ENCODE measurements at places on chromosomes 6 and 20. TPM values are rescaled to one million over a fixed set of nuclear protein-coding genes. Genes with fewer than 3 reads are reported as not detected.

The ABHD16B gene
- not detected for total RNA-seq

DNA sequence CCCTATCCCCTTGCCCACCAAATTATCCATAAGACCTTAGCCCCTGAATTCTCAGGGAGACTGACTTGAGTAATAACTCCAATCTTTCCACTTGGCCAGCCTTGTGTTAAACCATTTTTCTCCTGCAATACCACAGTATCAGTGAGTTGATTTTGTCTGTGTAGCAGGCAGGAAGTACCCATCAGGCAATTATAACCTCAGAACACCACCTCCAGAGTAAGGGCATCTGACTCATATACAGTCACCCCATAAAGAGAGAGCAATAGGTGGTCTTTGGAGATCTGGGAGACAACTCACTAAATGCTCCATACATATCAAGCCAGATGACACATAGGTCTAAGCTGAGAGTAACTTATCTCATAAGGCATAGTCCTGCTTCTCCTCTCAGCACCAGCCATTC is 83.7 kb downstream of the FILIP1 start:
- no peak for DNase-seq

The BCL2L1 gene
- total RNA-seq: 74.3 TPM

The SLPI gene
- not detected for total RNA-seq

DNA sequence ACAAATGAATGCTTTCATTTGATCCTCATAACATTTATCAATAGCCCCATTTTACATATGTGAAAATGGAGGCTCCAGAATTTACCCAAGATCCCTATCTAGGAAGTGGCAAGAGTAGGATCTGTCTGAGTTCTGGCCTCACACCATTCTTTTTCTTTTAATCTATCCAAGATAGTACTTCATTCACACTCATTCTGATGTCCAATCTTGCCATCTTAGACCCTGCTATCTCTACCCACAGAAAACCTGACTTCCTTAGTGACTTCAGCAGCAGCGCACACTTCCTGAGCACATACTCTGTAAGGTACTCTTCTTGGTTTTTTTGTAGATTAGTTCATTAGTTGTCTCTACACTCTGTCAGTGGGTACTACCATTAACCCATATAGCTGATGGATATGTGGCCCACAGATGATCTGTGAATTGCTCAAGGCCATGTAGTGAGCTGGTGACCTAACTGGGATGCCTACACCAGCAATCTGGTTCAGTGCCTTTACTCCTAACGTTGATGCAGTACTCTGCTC is 36.3 kb downstream of the COX4I2 start:
- DNase-seq: no peak

- peak; percentile 25 for DNase-seq
These were observed 2.8 kb upstream of the DIDO1 start for GRCh38 chr20:62929051-62929538.

The ATP6V1G2 gene
- 3.3 TPM for total RNA-seq

DNA sequence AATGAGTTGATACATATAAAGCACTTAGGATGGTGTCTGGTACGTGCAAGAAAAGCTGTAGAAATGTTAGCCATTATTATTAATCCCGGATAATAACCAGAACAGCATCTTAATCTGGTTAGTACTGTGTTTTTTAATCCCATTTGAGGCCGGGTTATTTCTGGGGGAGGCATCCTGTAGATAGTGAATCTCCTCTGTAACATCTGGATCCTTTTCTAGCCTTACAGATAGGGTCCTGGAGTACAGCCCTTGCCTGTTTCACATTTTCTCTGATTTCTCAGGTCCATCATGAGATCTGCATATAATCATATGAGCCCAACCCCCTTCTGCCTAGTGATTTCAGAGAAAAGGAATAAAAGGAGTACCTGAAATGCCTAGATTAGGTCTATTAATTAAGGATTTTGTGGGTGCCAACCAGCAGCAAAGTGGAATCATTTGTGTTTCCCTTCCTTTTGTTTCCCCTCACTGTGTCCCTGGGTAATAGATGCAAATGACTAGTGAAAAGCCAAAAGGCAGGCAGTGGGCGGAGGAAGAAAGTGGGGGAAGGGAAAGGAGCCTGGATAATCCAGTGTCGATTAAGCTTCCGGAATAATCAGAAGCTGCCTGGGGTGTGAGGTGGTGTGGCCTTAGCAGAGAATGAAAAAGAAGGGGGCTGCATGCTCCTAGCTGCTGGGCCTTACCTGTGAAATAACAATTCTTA is 88.9 kb downstream of the SOBP start:
- DNase-seq: no peak

The MEP1A gene
- not detected for total RNA-seq

- no peak for DNase-seq
These were observed 107.4 kb downstream of the PREX1 start for GRCh38 chr20:48720256-48720985.

DNA sequence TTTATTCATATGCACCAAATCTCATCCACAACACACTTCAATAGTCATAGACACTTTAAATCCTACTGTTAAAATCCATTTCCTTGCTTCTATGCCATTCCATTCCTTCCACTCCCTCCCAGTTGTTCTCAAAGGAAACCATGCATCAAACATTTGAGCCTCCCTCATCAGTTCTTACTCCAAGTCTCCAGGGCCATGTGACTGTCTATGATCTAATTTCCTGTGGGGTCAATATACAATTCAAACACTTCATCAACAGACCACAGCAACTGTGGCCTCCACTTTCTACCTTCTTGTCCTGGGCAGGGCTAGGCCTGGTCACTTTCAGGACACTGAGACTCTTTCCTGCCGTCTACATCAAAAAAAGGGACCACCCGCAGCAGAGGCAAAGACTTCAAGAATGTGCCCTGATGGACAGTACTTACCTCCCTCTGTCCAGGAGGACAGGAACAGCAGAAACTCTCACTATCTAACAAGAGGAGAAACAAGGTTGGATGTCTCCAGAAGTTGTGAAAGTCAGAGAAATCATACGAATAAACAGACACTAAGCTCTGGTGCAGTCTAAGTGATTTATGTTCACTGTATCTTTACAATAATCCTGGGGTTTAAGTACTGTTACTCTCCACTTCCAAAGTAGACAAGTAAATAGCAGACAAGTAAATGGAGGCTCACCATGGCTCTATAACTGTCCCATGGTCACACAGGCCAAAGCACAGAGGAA is 160.2 kb downstream of the QRSL1 start:
- DNase-seq: no peak

- no peak for DNase-seq
These were observed 192.3 kb downstream of the DLL1 start for GRCh38 chr6:170098428-170099170.

The SOX12 gene
- total RNA-seq: 88.7 TPM

The PHF1 gene
- total RNA-seq: 63.5 TPM

- DNase-seq: no peak
These were observed 81.6 kb downstream of the DTD1 start for GRCh38 chr20:18669241-18670019.

DNA sequence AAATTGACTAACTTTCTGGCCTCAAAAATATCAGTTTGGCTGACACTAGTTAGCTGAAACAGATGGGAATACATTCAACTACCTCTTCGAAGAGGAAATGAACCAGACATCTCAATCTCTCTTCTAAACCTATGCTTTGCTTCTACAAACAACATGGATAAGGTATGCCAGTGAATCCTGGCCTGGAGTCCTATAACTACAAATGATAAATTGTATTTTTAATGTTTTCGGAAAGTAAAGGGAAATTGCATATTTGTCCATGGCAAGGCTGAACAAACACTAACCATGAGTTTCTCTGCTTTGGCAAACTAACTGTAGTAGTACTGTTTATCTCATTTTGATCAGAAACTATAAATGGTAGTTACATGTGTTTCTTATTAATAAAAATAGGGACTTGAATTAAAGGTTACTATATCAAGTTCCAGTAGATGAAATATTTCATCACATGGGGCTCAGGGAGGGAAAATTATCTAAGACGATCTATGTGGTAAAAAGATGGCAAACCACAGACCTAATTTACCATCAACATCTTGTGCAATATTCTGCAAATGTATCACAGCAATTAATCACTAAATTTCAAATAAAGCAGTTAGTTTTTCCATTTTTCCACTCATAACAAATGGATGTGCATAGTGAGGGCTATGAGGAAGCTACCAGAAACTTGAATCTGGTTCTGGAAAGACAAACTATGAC is 76.8 kb downstream of the COL12A1 start:
- no peak for DNase-seq

- no peak for DNase-seq
These were observed 483.9 kb downstream of the CD83 start for GRCh38 chr6:14601490-14601889.

The HLA-DQB2 gene
- not detected for total RNA-seq

The SLC22A2 gene
- not detected for total RNA-seq

The CLPSL2 gene
- total RNA-seq: not detected
